Stimulated activated CD8-positive, alpha-beta memory T cell treated with anti-CD3 and anti-CD28 coated beads, Interleukin-4, amount 100 ng/mL, for 4 hours (primary cell): ENCODE measurements at places on chromosomes 7 and 10.

DNA sequence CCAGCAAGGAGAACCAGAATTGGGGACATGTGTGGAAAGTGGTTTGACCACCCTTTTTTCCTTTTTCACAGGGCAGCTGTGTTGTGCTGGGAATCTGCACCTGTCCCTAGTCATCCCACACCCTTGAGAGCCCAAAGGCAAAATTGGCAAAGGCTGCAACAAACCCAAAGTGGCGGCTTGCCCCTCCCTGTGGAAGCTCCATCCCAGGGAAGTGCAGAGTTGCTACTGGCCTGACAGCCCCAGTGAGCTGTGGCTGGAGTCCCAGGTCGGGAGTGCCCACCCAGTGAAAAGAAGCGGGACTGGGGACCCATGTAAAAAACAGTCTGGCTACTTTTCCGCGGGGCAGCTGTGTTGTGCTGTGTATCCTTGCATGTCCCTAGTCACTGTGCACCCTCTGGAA lies 109.1 kb upstream of the GRM3 start:
- DNase-seq = no peak

DNA sequence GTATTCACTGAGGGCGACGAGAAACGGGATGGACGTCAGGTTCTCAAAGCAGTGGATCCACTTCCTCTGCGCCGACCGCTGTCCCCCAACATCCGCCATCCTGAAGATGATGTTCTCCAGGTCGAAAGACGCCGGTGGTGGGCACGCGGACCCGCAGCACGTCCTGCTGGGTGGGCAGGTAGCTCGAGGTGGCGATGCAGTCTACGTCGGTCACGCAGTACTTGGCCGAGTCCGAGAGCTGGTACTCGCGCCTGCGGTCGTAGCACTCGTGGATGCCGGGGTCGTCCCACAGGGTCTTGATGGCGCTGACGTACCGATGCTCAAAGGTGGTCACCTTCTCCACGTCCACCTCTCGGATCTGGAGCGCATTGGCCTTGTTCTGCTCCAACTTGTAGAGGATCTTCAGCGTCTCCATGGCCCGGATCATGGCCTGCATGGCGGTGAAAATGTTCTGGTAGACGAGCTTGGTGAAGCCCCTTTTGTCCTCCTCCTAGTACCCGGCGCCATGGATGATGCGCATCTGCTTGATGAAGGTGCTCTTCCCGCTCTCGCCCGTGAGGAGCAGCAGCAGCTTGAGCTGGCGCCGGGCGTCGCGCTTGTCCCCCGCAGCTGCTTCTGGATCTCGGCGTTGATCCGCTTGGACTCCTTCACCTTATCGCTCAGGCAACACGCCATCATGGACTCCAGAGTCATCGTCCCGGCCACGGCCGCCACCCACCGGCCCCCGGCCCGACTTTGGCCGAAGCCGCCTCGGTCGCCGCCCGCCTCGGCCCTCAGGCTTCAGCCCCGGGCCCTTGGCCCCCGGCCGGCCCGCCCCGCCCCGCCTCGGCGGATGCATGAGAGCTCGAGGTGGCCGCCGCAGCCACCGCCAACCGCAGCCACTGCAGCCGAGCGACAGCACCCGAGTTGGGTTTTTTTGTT lies 122.9 kb upstream of the KCTD7 start:
- no peak for DNase-seq

GRCh38 chr10:128894641-128895040 lies 572.4 kb upstream of the MGMT start:
- DNase-seq = no peak

DNA sequence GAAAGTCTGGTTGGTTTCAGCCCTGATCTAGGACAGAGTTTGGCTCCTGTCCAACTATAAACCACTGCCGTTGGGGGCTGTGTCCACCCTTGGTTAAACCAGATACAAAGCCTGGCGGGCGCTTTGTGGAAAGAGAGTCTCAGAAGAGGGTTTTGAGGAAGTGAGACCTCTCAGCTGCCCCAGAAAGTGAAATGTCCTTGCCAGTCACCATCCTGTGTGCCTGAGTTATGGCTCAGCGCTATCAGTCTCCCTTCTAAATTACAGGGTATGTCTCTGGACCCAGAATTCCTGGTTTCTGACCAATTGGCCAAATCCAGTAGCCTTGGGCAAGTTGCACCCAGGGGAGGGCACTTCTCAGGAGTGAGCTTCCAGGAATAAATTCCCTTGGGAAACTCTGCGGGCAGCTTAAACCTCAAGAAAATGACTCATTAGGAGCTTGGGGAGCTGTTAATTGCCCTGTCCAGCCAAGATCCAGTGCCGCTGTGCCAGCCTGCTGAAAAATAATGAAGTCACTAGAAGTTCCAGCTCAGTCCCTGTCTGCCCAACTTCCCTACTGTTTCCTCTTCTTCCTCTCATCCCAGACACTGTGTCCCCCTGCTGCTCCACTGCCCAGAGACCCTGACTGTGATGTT lies 66.7 kb upstream of the PDZD8 start:
- DNase-seq = no peak

DNA sequence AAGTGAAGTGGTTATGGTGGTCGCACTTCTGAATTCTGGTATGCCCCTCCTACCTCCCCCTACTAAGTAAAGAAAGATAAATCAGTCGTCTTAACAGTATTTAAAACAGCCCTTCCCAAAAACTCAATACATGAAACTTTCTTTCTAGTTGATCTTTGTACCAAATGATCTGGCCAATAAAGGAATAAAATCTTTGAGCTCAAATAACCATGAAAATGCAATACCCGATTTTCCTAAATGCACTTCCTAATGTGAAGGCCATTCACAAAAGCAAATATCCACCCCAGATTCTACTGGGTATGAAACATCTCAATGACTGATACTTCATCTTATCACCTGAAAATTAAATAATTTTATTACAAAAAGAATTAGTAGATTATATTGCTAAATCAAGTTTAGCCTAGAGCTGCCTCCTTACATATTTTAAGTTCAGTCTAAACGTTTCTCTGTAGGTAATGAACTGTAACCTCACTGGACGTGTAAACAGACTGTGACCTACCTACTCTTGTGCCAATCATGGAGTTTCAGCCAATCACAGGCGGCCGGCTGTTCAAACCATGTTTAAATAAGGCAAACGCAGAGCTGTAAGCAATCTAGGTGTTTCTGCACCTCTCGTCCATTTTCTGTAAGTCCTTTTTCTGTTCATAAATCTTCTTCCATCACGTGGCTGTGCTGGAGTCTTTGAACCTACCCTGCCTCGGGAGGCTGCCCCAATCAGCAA lies 146.9 kb upstream of the AKR1E2 start:
- no peak for DNase-seq

DNA sequence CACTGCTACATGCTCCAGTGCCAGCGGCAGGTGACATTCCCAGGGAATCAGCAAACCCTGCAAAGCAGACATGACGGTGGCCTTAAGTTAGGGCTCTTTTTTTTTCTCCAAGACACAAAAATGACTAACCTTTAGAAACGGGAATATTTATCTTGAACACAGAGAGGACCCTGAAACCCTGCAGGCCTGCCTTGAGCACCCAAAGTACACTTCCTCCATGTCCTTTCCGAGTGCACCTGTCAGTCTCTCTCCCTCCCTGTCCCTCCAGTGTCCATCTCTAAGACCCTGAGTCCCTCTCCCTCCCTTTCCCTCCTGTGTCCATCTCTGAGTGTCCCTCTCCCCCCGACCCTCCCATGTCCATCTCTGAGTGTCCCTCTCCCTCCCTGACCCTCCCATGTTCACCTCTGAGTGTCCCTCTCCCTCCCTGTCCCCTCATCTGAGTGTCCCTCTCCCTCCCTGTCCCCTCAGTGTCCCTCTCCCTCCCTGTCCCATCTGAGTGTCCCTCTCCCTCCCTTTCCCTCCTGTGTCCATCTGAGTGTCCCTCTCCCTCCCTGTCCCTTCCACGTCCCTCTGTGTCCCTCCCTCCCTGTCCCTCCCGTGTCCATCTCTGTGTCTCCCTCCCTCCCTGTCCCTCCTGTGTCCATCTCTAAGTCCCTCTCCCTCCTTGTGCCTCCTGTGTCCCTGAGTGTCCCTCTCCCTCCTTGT lies 51.2 kb upstream of the CAMK2B start:
- DNase-seq = no peak

DNA sequence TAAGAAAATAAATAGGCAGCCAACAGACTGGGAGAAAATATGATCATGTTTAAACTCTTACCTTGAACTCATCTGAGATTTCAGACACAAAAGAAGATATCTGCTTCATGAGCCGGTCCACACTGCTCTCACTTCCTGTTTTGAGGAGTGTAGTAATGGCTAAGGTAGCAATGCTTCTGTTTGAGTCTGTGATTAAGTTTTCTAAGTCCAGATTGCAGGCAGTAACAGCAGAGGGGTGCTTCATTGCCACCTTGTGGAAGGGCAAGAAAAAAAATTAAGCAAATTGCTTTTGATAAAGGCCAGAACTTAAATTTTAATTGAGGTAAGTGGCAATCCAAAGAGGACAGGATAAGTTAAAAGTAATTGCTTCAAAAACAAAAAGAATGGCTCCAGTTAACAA lies 69.1 kb downstream of the MEST start:
- no peak for DNase-seq

GRCh38 chr10:499991-500390 lies 189.5 kb downstream of the DIP2C start:
- DNase-seq = no peak

DNA sequence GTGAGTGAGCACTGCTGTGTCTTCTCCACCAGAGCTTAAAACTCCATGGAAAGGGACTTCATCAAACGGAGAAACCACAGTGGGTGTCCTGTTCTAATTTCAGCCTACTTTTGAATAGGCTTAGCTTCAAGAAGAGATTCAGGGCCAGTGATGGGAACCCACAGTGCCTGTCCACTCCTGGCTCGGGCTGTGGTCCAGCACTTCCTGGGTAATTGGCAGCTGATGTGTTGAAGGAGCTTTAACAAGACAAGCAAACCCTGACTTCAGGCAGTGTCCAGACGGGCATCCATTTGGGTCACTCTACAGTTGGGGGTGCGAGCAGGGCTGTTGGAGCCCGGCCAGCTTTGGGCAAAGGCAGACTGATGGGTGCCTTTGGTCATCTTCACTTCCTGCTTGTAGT lies 14.5 kb downstream of the VWC2 start:
- DNase-seq = no peak

DNA sequence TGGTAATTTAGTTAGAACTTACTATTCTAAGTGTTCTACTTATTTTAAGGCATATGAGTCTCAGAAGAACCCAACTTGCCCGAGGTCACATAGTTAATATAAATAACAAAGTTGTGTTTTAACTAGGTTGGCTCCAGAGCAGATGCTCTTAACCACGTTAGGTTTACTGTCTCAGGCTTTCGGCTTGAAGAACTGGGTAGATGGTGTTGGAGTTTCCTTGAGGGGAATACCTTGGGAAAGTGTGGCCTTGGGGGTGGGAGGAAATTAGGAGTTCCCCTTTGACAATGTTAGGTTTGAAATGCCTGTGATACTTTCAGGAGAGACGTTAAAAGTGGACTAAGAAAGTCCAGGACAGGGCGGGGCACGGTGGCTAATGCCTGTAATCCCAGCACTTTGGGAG lies 9.6 kb downstream of the ZNF398 start:
- no peak for DNase-seq

GRCh38 chr10:104317269-104317710 lies 21.0 kb downstream of the ITPRIP start:
- DNase-seq = no peak

- no peak for DNase-seq
Measured at GRCh38 chr7:137667633-137668387, 179.0 kb downstream of the DGKI start.

DNA sequence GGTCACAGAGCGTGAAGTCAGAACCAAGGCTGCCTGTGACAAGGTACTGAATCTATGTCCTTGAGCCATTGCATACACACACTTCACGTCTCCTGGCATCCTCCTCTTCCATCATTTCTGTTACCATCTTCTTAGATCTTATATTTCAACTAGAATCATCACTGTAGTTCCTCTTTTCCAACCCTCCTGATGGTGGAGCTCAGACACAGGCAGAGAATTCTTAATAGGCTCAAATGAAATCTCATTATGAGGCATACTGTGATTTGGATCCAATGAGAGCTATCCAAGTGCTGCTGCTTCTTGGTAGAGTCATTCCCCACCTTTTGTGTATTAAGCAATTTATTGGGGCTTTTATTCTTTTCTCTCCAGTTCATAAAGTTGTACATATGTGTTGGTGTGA lies 113.2 kb downstream of the CALCR start:
- DNase-seq = no peak
